ENCODE measurements at places on chromosomes 7 and 10.

GRCh38 chr10:30598105-30598776, 31.3 kb downstream of the LYZL2 start:
- no peak for DNase-seq

DNA sequence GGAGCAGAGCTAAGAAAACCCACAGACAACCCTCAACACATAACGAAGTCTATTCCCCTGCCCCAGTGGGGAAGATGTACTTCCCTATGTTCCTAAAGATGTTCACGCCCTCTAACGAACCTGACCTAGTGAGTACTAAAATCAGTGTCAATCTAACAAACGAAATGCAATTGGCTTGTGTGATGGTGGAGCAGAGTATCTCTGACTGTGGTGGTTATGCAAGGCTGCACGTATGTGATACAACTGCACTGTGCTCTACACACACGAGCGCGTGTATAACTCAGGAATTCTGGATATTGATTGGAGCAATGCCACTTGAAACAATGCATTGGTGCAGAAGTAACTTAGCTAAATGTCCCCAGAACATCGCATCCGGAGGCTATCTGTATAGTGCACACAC, 1.3 kb downstream of the ANKRD16 start:
- DNase-seq = no peak

DNA sequence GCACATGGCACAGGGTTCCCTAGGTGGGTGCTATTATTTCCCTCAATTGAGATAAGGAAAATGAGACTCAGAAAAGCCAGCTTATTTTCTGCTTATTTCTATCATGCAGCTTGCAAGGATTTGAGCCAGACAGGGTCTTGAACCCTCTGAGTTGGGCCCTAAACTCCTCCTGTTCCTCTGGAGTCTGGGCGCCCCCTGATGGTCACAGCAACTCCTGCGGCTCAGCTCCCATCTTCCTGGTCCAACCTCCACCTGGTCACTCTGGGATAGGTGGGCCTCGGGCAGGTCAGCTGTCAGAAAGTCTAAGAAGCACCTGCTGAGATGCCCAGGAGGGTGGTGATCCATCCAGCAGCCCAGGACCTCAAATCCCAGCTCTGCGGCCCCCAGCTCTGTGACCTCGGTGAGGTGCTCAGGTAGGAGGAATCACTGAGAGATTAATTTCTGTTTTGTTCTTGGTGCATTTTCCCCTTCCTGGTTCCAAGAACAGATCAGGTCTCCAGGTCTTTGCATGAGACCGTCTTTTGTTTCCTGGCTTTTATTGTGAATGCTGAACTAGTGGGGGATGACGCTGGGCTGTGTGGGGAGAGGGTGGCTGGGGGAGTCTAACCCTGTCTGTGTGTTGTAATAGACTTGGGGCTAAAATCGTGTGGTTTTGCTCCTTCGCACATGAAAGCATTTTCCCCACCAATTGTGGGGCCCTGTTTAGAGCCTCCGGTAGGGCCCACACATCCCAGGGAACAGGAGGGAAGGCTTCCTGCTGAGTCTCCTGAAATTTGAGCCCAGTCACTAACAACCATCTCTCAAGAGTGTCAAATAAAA, 32.8 kb downstream of the TMEM130 start:
- no peak for DNase-seq

GRCh38 chr7:31107106-31108090, 55.3 kb downstream of the ADCYAP1R1 start:
- no peak for DNase-seq

- no peak for DNase-seq
Observed at GRCh38 chr7:38312821-38313220, 39.4 kb upstream of the TARP start.

DNA sequence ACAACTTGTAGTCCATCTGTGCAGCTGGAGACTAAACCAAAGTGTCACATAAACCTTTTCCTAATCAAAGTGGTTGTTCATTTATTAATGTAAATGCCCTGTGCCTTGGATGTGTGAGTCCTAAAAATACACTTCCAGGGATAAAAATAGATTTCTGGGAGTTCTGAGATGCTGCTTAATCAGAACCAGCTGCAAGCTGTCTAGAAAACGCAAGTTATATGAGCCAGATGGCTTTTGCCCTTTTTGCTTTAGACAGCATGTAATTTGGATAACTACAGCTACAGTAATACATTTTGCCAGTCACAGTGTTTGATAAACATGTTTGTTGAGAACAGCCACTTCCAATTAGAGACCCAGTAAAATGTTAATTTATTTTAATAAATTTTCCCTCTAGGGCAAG, 185.1 kb upstream of the PRPS1L1 start:
- no peak for DNase-seq

- no peak for DNase-seq
Observed at GRCh38 chr7:129993275-129993674, 40.5 kb upstream of the UBE2H start.

- no peak for DNase-seq
Observed at GRCh38 chr10:32046151-32046550, 10.1 kb downstream of the KIF5B start.

DNA sequence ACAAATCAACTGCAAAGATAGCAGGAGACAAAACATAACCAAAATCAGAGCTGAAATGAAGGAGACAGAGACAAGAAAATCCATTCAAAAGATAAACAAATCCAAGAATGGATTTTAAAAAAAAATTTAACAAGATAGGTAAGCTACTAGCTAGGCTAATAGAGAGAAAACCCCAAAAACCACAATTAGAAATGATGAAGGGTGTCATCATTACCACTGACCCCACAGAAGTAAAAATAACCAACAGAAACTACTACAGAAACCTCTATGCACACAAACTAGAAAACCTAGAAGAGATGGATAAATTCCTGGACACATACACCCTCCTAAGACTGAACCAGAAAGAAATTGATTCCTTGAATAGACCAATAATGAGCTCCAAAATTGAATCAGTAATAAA, 117.6 kb downstream of the DNAJC1 start:
- DNase-seq = no peak

- no peak for DNase-seq
Observed at GRCh38 chr7:106737202-106737562, 76.2 kb upstream of the CCDC71L start.

GRCh38 chr7:94195201-94195600, 191.0 kb upstream of the BET1 start:
- DNase-seq = no peak

DNA sequence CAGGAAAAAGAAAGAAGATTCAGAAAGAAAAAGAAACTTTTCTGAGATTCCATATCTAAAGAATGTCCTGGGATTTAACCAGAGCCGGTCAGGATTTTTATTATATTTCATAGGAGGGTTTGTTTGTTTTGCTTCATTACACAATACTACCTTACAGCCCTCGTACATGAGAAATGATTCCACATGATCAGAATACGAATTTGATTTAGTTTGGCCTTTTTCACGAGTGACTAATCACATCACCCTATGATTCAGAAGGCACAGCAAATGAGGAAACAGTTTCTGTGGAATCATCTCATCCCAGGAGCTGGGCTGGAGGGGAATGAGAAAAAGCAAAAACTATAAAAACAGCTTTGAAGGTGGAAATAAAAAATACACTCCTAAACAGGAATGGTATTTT, 54.7 kb upstream of the VWC2 start:
- no peak for DNase-seq
